ENCODE measurements at places on chromosomes 6 and 20. TPM values are rescaled to one million over a fixed set of nuclear protein-coding genes. Genes with fewer than 3 reads are reported as not detected.

GRCh38 chr6:137056121-137056880 is 11.5 kb upstream of the IL20RA start:
- peak; percentile 30 for DNase-seq

GRCh38 chr20:7375905-7376304 is 564.4 kb downstream of the HAO1 start:
- DNase-seq: no peak

The DNAH8 gene
- 0.36 TPM for total RNA-seq

DNA sequence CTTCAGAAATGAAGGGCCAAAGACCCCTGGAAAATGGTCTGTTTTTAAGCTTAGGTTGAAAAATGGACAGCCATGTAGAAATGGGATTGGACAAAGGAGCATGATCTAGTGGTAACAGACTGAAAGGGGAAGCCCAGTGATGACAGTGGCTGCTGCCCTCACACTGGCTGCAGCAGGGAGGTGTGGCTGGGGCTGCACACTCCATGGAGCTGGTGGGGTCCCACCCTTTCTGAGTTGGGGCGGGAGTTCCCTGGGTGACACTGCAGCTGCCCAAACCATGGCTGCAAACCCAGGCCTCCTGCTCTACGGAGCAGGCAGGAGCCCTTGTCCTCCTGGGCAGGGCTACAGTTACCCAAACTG is 8.5 kb upstream of the PACSIN1 start:
- DNase-seq: no peak

The LRRN4 gene
- not detected for total RNA-seq

The OOEP gene
- total RNA-seq: 0.36 TPM

The SYTL3 gene
- 1.5 TPM for total RNA-seq

- no peak for DNase-seq
Measured at GRCh38 chr20:23244916-23245552, 105.6 kb upstream of the NXT1 start.

The MEP1A gene
- total RNA-seq: not detected

The SIRPA gene
- 13.8 TPM for total RNA-seq

GRCh38 chr6:6131492-6132109 is 124.9 kb upstream of the NRN1 start:
- peak; percentile 59 for DNase-seq

DNA sequence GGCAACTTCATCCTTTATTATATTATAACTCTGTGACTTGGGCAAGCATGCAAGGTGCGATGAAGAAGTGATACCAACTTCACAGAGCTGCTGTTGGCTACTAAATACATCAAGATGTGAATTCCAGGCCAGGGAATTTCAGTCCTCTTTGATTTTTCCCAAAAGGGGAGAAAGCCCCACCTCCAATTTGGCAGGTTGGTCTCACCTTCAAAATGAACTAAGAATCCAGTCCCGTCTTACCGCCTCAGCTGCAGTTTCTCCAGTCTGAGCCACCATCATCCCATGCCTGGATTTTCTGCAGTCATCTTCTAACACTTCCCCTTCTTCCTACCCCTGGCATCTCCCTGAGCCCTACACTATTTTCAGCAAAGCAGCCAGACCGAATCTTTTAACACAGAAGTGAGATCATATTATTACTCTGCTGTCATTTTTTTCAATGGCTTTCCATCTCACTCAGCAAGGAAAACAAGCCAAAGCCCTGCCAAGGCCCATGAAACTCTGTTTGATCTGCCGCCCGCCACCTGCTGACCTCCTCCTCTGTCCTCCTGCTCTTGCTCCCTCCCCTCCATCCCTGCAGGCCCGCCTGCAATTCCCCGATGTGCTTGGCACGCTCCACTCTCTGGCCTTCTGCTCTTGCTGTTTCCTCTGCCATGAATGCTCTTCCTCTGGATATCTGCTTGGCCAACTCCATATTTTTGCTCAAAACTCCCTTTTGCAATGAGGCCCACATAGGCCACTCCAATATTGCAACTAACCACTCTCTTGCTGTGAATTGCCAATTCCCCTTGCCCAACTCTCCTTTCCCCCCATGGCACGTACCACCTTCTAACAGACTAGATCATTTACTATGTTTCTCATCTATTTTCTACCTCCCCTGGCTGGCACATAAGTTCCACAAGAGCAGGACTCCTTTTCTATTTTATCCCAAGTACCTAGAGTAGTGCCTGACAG is 46.0 kb upstream of the TAGAP start:
- DNase-seq: no peak

GRCh38 chr20:50269091-50270033 is 78.7 kb downstream of the CEBPB start:
- DNase-seq: peak; percentile 92

GRCh38 chr20:24618739-24619138 is 149.3 kb downstream of the SYNDIG1 start:
- no peak for DNase-seq

GRCh38 chr6:15535495-15536197 is 127.2 kb downstream of the DTNBP1 start:
- DNase-seq: no peak

DNA sequence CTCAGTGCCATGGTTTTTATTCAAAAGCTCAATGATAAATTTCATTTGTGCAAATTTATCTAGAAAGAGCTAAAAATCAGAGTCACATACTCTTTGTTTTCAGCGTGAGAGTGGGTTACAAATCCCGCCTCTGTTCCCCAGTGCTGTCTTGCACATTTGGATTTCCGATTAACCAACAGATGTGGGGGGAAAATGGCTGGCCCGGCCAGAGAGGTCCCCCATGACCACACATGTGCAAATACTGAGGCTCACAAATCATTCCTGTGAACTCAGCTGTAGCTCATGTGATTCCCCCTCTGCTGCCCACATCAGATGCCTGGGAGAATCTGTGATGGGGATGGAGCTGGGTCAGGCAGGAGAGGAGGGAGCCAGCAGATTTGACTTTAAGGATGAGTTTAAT is 168.7 kb downstream of the PAX1 start:
- no peak for DNase-seq

DNA sequence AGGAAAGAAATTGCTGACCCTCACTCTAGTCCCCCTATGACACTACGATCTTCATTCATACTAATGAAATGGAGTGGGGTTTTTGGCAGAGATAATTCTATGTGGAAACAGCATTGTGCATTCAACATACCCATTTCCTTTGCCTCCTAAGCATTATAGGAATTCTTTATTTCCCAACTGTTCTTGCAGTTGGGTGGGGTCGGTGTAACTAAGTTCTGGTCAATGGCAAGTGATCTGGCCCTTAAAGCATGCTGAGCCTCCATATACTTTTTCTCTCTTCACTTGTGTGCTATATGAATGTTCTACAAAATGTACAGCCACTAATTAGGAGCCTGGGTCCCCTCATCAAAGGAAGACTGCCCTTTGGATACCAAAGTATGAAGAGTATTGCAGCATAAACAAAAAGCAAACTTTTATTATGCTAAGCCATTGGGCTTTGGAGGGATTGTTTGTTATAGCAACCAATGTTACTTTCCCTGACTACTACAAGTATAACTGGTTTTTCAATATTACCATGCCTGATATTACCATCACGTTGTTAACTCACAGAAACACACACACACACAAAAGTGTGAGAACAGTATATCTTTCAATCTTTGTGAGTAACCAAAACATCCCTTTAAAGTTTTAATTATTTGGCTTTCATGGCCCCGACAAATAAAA is 9.0 kb upstream of the ISM1 start:
- no peak for DNase-seq

DNA sequence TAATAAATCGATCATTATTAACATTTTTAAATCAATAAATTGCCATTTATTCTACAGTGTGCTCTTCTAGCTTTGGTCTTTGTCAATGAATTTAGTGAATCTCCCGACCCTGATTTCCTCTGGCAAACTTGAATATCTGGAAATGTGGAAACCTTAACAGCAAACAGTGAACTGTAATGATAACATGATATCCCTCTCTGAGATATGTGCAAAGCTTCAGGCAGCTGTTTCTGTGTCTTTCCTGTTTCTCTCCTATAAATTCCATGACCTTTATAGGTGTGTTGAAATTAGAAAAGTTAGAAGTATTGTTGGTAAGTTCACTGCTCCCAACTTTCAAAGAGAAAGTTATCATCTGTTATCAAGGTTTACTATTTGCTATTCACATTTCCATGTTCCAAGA is 218.8 kb upstream of the RNF217 start:
- no peak for DNase-seq
